ENCODE measurements at places on chromosomes 1 and 21.

GRCh38 chr1:29673669-29674626, 437.6 kb downstream of the PTPRU start:
- DNase-seq, result no peak

- no peak for DNase-seq
Observed at GRCh38 chr21:18831942-18832676, 428.5 kb upstream of the TMPRSS15 start.

- DNase-seq, result no peak
Observed at GRCh38 chr1:46708121-46708520, 10.8 kb downstream of the EFCAB14 start.

DNA sequence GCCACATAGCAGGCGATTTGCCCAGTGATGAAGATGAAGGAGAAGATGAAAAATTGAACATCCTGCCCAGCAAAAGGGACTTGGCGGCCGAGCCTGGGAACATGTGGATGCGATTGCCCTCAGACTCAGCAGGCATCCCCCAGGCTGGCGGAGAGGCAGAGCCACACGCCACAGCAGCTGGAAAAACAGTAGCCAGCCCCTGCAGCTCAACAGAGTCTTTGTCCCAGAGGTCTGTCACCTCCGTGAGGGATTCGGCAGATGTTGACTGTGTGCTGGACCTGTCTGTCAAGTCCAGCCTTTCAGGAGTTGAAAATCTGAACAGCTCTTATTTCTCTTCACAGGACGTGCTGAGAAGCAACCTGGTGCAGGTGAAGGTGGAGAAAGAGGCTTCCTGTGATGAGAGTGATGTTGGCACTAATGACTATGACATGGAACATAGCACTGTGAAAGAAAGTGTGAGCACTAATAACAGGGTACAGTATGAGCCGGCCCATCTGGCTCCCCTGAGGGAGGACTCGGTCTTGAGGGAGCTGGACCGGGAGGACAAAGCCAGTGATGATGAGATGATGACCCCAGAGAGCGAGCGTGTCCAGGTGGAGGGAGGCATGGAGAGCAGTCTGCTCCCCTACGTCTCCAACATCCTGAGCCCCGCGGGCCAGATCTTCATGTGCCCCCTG, 3.3 kb downstream of the ZBTB18 start:
- no peak for DNase-seq

DNA sequence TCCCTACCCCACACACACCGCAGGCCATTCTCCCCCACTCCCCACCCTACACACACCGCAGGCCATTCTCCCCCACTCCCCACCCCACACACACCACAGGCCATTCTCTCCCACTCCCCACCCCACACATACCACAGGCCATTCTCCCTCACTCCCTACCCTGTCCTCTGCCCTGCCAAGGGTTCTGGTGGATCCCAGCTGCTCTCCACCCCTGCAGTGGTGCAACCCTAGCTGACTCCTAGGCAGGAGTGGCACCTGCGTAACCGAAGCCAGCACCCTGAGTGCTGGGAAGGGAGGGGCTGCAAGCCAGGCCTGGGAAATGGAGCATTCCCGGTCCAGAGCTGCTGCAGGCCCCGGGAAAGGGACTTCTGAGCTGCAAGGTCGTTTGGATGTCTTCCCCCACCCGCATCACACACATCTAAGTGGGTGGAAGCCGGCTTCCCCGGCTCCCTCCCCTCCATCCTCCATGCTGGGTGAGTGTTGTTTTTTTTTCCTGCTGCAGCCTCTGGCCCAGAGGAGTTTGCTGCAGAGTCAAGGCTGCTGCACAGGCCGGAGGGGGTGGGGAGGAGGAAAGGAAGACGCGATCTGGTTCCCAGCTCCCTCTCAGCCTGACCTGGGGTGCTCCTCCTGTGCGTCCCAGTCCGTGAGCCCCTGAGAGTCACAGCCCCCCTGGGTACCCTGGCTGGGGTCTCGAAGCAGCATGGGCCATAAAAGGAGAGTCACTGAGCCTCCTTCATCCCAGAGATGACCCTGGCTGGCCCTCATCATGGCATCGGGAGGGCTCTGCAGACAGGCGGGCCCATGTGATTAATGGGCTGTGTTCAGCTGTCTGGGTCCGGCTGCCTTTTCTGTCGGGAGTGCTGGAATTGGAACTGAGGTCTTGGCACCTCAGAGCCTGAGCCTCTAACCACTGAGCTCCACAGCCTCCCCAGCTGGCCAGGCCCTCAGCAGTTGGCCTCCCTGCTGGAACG, 16.1 kb downstream of the H6PD start:
- no peak for DNase-seq

DNA sequence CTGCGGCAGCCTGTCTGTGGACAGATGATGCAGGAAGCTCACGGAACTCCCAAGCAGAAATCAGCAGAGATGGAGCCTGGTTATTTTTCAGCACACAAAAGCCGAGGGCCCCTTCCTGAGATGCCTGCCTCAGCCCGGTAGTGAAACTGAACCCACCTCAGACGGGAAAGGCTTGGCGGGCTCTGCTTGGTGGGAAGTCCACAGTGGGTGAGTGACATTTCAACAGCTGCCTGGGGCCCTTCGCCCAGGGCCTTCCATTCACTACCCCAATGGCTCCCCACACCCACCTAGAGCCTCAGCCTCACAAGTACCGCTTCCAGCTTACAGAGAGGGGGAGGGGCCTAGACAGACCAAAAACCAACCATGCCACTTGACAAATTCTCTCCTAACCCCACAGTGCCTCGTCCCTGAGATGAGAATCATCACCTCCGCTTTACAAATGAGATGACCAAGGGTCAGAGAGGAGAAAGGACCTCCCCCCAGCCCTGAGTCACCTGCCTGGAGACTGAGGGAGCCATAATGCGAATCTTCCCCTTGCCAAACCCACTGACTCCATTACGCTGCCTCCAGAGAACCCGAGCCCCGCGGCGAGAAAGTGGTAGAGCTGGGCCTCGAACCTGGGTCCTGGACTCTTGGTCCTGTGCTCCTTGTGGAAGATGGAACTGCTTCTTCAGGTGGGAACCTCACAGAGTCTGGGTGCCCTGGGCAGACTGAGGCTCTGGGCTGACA, 3.4 kb upstream of the ECE1 start:
- DNase-seq, result no peak

DNA sequence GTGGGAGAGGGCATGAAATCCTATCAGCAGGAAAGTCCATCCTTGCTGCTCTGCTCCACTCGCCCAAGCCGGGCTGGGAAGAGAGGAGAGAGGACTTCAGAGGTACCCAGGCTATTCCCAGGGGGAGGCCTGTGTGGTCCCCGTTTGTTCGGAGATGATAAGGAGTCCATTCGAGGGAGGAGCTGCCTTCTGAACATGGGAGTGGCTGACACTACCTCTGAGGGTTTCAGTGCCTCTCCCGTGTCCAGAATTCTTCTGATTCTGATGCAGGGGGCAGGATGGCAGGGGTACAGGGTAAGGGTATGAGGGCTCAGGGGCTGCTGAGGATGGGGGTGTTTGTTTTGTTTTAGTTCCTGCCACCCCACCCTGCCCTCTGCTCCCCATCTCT, 40.4 kb downstream of the BACE2 start:
- no peak for DNase-seq

GRCh38 chr1:223669003-223669795, 3.7 kb upstream of the CAPN8 start:
- no peak for DNase-seq

GRCh38 chr1:78483903-78484302, 6.9 kb upstream of the PTGFR start:
- no peak for DNase-seq

- DNase-seq, result no peak
Observed at GRCh38 chr1:86239894-86240293, 83.3 kb upstream of the COL24A1 start.

DNA sequence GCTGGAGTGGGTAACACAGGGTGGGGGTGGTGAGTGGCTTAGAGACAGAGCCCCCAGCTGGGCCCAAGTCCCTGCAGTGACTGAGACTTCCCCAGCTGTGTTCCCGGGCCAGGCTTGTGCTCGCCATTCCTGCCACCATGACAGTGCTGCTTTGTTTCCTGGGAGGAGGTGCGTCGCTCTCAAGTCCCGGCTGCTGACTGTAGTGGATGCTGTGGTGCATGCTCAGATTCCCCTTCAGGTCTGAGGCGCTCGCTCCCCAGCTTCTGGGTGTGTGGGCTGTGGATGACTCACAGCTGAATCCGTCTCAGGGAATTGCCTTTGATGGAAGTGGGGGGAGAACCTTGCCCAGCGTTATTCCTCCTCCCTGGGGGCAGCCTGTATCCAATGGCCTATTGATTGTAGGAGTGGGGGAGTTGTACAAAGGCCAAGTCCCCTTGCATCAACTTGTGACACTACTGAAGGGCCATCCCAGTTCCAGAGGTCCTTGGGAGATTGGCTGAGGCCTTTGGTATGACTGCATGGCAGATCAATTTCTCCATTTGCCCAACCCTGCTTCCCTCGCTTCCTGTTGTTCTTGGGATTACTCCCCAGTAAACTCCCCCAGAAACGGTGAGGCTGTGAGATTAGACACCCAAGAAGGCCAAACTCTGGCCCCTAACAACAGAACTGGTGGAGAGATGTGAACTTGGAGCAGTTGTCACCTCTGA, 17.8 kb upstream of the POU3F1 start:
- no peak for DNase-seq

- DNase-seq, result no peak
Observed at GRCh38 chr1:37177230-37177864, 143.0 kb upstream of the GRIK3 start.

DNA sequence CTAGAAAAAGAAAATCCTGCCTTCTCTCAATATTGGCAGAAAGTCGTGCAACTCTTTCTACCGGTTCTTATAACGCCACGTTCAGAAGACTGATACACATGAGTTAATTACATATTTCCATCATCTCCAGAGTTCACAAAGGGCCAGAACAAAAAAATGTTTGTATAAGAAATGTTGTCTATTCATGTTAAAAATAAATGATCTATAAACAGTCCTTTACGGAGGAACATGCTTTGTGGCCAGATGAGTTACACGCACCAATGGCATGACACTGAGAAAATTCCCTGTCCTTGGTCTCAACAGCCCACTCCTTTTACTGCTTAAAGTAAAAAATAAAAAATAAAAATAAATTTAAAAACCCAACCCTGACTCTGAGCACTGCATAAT, 29.5 kb downstream of the C2CD2 start:
- DNase-seq, result no peak

DNA sequence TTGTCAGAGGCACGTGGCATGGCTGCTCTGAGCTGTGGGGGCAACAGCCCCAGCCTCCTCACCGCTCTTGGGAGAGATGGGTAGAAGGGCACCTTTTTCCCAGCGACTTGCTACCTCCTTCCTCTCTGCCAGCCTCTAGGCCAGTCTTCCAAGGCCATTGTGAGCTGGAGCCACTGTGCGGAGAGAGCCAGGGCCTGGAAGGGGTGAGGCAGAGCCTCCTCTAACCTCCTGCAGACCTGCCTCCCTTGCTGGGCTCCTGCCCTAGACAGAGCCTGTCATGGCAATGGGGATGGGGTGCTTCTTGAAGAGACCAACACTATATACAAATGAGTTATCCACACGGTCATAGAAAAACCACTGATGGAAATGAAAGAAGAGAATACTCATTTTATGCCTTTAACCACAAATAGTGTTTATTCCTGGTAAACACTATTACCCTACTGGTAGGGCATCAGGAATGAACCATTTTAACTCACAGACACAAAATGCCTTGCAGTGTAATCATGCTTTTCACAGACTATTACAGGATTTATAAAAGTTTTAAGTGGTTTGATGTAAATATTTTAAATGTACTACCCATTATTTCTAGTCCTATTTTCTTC, 5.0 kb upstream of the IGFN1 start:
- DNase-seq, result no peak
